ENCODE measurements at places on chromosomes 12 and 14.

- peak; percentile 19 for DNase-seq
Measured at GRCh38 chr12:88391556-88391955, 188.7 kb downstream of the KITLG start.

- DNase-seq, result no peak
Measured at GRCh38 chr12:77007476-77007875, 57.9 kb downstream of the E2F7 start.

DNA sequence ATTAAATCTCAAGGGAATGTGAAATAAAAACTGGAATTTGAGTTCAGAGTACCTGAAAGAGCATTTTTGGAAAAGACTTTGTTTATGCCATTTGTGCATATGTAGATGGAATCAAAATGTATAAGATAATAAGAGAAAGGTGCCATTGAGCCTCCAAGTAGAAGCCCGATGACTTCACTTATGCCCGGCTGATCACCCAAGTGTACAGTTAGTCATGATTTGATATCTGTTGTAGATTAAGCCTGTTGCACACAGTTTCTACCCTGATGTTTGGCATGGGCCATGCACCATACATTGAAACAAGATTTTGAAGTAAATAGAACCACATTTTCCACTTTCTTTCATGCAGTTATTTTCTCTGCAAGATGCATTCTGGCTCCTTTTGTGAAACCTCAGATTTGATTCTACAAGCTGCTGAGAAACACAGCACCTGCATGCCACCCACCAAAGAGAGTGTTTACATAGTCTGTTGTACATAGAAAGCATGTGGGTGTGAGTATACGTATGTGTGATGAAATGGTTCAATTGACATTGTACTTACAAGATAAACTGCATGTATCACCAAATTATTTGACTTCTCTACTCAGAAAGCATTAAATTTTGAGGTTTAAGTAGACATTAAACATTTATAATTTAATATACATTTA is 772.5 kb downstream of the DIO2 start:
- no peak for DNase-seq

- DNase-seq, result no peak
Measured at GRCh38 chr12:52060498-52061177, 9.1 kb upstream of the ATG101 start.

- DNase-seq, result no peak
Measured at GRCh38 chr12:83161456-83161855, 474.8 kb downstream of the TMTC2 start.

DNA sequence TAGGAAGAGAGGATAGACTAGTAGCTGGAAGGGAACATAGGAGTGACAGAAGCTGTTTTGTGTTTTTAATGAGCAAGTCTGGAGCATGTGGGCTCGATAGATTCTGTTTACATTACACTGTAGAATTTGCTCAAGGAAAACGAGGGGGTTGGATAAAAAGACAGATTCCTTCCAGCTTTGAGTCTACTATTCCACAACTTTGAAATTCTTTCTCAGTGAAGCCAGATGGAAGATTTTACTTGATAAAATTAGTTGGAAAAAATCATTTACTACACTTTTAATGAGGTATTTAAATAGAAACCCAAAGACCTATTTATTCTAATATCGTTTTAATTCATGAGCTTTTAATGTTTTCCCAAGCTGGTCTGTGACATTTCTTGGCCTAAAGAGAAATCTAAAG is 19.5 kb upstream of the EPS8 start:
- no peak for DNase-seq

GRCh38 chr14:104011824-104012517 is 69.6 kb upstream of the RD3L start:
- DNase-seq, result no peak

- DNase-seq, result no peak
Measured at GRCh38 chr12:34601689-34602088, 579.4 kb downstream of the ALG10 start.

DNA sequence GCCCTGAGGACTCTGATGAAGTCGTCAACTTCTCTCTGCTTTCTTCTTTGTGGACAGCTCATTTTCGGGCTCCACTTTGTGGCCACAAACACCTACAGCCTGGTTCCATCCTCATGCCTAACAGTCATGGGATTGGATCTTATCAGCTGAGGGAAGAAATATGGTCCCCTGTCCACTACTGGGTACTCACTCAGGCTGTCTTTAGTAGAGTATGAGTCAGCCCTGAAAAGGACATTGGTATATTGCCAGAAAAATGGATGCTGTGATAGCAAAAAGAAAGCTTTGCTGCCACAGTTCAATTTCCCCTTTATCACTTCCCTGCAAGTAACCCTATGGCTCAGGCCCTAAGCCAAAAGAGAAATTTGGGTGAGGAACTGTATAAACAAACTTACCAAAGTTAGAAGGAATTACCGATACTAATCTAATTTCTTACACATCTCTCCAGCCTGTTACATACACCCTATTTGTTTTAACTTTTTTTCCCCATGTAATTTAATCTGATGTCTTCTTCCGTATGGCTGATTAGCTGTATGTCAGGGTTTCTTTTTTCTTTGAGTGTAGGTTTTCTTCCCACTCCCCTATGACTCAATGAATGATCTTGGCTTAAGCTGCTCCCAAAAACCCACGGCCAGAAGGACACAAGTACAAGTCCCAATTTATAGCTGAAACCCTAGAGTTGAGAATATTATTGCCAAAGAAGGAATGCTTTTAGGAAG is 29.1 kb downstream of the MTHFD1 start:
- DNase-seq, result peak; percentile 73

DNA sequence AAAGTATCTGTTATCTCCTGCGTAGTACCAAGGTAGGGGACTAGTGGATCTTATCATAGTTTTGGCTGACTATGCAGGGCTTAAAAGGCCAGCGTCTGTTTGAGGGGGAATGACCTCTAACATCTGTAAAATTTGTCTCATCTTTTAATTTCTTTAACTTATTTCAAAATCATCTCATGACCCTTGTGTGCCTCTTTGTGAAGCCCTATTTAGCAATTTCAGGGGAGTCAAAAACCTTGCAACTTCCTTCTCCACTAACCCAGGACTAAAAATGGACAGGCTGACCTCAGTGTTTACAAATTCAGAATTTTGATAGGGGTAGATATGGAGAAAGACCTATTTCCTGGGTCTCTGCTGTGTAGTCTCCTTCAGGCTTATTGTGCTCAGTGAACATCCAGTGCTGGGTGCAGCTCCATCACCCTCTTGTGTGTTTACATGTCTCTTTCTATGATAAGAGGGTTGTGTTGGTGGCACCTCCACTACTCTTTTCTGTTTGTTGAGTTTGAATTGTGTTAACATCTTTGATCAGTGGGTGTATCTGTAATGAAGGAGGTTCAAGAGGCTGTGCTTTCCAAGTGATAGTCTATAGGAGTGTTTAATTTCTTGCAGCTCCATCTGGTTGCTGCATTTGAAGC is 14.3 kb downstream of the NECAP1 start:
- peak; percentile 77 for DNase-seq

DNA sequence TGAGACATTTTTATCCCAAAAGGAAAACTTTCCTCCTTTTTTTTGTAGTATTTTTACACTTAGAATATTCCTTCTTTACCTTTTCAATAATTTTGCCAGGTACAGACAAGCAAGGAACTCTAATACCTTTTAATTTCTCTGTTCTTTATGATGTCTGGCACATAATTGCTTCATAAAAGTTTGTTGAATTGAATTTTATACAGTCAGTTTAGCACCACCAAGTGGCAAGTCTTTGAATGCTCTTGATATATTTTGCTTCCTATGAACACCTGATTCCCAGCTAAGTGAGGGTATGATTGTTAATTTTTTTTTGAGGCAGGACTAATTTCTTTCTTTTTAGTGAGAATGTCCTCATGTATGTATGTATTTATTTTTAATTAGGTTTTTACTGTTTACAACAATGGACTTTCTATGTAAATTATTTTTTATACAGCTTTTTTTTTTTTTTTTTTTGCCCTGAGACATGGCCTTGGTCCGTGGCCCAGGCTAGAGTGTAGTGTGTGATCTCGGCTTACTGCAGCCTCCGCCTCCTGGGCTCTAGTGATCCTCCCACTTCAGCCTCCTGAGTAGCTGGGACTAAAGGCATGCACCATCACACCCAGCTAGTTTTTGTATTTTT is 6.9 kb downstream of the TBC1D15 start:
- DNase-seq, result peak; percentile 58

GRCh38 chr14:88218119-88218915 is 104.8 kb downstream of the KCNK10 start:
- DNase-seq, result no peak

GRCh38 chr14:79475887-79476532 is 735.3 kb downstream of the DIO2 start:
- no peak for DNase-seq

GRCh38 chr12:109448707-109449390 is 28.3 kb downstream of the KCTD10 start:
- no peak for DNase-seq

DNA sequence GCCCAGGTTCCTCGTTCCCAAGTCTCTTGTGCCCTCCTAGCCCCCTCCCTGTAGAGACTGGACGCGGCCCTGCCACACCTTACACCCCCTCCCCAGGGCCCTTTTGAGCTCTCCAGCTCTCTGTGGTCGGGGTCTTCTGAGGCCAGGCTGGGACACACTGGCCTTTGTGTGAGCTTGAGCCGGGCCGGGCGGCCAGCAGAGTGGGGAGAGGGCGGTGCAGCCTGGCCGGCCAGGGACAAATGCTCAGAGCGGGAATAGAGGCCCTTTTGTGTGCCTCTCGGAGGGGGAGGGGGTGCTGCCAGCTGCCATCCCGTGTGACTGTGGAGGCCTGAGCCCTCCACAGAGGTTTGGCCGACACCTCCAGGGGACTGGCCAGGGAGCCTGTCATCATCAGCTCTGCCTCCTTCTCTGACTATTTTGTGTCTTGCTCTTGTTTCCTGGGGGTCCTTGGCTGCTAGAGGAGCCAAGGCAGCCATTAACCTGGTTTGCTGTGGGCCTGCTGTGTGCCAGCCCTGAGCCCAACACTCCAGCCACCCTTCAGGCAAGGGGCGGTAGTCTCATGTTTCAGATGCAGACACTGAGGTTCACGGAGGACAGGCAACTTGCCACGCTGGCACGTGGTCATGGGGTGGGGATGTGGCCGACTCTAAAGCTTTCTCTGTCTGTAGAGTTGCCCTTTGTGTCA is 13.6 kb downstream of the FAM222A start:
- DNase-seq, result no peak

GRCh38 chr12:124028555-124028925 is 55.5 kb downstream of the ZNF664 start:
- DNase-seq, result no peak

DNA sequence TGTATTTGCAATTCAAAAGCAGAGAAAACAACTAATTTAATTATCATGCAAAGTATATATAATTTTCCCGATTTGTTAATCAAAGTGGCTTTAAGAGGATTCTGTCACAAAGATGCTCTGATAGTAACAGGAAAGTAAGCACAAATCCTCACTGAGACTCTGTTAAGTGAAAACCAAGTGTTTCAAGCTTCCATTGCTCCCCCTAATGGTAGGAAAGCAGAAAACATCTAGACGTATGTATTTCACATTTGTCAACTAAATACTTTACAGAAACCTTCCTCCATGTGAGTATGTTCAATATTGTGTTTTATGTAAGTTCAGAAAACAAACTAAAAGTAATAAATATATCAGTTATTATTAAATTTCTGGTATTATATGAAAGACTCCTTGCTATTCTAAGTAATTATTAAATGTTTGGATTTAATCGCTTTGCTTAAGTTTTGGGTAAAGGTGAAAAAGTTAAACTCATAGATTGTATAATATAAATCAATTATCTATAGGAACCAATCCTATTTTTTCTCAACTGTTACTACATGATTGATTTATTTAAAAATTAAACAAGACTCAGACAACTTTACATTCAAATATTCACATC is 1.5 kb upstream of the NTS start:
- peak; percentile 51 for DNase-seq

DNA sequence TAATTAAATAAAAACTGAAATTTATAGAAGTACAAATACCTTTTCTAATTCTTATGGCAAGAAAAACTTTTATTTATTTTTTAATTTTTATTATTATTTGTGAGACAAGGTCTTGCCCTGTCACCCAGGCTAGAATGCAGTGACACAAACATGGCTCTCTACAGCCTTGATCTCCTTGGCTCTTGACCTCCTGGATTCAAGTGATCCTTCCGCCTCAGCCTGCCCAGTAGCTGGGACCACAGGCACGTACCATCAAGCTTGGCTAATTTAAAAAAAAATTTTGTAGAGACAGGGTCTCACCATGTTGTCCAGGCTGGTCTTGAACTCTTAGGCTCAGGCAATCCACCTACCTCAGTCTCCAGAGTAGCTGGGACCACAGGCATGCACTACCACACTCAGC is 47.4 kb downstream of the COCH start:
- DNase-seq, result no peak

DNA sequence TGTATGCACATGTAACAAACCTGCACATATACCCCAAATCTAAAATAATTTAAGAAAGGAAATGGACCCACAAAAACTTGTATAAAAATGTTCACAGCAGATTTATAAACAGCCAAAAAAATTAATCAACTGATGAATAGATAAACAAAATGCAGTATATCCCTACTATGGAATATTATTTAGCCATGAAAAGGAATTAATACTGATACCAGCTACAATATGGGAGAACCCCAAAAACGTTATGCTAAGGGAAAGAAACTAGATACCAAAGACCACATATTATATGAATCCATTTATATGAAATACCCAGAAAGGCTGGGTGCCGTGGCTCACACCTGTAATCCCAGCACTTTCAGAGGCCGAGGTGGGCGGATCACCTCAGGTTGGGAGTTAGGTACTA is 20.9 kb downstream of the DUSP16 start:
- no peak for DNase-seq

DNA sequence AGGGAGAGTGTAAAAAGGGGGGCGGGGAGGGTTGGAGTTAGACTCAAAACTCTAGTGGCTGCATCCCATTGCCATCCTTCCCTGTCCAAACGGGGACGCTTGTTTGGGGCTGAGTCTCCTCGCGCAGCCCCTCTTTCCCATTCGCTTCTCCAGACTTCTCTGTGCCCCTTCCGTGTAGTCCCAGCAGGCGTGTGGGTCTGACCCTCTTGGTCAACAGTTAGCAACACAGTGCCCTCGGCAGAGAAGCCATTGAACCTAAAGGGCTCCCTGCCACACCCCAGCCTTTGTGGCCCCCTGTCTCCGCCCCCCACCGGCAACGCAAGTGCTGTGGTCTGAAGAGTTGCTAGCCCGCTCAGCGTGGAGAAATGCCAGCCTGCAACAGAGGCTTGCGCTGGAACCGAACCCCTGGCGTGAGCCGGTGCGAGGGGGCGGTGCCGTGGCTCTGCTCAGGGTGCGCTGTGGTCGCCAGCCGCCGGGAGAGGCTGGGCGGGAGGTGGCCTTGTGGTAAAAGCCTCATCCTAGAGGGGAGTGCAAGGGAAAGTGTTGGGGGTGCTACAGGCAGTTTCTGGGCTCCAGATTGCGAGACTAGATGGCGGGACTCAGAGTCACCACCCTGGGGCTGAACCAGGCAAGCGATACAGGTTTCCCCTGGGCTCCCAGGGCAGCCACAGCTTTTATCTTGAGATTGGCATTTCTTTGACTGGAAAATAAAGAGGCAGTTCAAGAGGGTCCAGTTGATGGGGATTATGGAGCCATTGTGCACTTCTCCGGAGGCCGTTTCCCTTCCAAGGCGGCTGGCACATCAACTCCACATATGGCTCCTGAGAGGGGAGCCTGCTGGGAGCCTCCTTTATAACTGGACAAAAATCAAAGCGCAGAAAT is 2.1 kb downstream of the PLXNC1 start:
- peak; percentile 39 for DNase-seq

All from inflammatory macrophage (primary cell).